ENCODE measurements at places on chromosomes 2 and 18.

- no peak for DNase-seq
Observed at GRCh38 chr2:32711908-32712501, 84.2 kb downstream of the TTC27 start.

DNA sequence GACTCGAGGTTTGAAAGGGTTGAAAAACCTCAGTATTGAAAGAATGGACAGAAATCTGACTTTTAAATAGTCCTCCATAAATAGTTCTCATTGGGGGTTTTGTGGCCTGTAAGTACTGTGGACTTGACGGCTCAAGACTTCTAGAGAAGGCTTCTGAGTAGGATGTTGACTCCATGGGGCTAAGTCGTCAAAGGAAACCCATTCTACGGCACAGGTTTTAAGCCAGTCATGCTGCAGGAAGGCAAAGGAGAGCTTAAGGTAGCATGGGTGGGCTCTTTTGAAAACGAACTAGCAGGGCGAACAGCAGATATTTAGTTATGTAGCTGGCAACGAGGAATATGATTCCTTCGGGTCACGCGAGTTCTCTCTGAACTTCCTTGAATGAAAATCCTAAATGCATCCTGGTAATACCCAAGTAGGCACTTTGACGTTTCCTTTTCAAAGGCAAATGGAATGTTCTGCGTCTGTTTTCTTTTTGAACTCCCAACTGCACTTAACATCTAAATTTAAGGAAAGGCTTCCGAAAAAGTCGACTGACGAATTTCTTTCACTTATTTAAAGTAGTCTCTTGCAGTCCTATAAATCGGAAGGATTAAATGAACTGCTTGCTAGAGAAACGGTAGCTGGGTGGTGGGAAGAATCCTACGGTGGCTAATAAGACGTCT lies 1.1 kb upstream of the NEDD4L start:
- DNase-seq, result no peak

- no peak for DNase-seq
Observed at GRCh38 chr2:198040835-198041234, 236.4 kb downstream of the PLCL1 start.

DNA sequence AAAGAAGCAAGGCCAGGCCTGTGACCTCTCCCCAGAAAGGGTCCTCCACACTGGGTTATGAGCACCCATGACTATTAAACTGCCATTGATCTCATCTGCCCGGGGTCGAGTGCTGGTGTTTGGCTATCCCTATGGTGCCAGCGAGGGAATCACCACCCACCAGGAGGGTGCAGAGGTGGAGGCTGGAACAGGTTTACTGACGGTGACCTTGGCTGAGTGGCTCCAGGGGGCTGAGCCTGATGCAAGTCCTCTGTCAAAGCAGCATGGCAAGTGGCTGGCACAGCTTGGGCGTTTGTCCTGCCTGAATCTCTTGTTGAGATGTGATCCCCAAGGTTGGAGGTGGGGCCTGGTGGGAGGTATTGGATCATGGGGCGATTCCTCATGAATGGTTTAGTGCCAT lies 196.4 kb upstream of the HDAC4 start:
- no peak for DNase-seq

DNA sequence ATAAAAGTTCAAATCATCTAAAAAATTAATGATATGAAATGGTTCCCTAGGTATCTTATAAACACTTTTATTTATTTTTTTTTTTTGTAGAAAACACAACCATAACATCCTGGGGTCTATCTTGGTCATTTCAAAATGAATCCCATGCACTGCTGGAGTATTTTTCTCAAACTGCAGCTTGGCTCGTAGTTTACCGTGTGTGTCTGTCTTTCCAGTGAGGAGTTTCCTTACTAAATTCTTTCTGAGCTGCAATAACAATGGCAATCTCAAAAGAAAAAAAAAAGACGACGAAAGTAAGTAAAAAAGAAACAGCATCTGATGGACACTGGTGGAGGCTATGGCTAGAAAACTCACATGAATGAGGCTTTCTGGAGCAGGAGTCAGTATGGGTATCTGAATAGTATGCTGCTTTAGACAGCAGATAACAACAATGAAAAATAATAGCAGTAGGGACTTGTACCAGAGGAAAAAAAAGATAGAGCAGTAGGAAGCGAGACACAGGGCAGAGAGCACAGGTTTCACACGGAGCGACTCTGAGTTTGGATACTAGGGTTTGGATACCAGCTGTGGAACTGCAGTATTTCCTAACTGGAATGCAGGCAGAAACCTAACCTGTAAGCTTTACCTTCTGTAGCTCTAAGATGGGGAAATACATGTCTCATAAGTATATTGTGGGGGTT lies 43.5 kb downstream of the CALCRL start:
- no peak for DNase-seq

DNA sequence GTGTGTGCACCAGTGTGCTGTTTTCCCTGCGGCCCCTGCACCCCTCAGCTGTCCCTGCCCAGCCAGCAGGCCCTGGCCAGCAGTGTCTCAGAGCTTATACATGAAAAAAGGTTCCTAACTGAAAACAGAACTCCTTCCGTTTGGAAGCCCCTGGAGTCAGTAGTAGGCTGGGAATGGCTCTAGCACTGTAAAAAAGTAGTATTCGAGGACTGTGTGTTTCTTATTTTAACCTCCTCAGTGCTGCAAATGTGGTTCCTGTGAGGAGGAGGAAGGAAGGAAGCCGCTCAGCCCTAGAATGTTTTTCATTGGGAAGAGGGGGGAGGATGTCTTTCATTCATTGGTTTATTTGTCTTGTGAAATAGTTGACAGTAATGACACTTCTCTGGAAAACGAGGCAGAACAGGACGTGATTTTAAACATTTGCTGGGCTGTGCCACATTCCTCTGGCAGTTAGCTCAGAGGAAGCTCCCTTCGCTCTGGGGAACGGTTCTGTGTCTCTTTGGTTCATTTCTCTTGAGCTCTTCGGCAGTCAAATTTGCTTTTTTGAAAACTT lies 103.5 kb downstream of the SPTBN1 start:
- peak; percentile 25 for DNase-seq

GRCh38 chr2:118055512-118056164 lies 32.6 kb upstream of the INSIG2 start:
- no peak for DNase-seq

DNA sequence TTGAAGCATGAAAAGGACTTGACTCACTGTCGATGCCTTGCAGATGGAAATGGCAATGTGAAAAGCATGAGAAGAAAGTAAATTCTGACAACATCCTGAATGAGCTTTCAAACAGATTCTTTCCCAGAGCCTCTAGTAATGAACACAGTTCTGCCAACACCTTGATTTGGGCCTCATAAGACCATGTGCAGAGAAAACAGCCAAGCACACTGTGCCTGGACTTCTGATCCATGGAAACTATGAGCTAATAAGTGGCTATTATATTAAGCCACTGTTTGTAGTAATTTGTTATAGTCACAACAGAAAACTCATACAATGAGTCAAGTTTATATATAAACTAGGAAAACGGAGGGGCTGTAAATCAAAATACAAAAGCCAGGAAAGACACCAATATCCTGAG lies 477.3 kb downstream of the MBD2 start:
- DNase-seq, result no peak

DNA sequence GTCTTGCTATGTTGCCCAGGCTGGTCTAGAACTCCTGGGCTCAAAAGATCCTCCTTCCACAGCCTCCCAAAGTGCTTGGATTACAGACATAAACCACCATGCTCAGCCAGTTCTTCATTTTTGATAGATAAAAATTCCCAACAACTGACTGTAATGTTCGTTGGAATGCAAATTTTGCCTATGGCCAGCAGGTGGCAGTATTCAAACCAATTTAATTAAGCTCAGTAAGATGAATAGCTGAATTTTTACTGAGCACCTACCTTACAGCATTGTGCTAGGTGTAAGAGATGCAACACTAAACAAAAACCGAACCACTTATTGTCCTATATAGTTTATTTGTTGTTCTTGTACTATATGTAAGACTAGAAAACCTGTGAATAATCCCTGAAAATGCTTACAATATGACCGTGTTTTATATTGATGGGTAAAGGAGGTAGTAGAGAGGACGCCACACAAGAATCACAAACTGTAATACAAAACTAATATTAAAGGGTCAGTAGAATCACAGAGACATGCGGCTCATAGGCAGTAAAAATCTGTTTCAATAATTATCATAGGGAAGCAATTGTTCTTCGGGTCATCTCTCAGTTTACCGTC lies 8.2 kb upstream of the TMEM182 start:
- DNase-seq, result peak; percentile 31

DNA sequence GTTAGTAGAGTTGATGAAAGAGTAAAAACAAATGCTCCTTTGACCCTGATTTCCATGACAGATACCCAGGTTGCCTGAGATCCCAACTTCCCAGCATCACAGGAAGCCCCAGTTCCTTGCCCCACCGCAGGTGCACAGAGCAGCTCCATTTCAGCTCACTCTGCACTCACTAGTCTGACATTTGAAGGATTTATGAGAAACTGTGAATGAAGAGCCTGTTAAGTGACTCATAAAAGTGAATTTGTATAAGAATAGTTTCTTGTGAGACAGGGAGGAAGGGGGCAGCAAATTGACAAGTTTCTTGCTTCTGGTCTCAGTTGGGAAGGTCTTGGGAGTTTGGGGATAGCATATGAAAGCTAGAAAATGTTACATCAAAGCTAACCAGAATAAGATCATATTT lies 248.7 kb upstream of the ATP5MC3 start:
- DNase-seq, result no peak

GRCh38 chr2:54523324-54523959 lies 67.3 kb downstream of the SPTBN1 start:
- no peak for DNase-seq

DNA sequence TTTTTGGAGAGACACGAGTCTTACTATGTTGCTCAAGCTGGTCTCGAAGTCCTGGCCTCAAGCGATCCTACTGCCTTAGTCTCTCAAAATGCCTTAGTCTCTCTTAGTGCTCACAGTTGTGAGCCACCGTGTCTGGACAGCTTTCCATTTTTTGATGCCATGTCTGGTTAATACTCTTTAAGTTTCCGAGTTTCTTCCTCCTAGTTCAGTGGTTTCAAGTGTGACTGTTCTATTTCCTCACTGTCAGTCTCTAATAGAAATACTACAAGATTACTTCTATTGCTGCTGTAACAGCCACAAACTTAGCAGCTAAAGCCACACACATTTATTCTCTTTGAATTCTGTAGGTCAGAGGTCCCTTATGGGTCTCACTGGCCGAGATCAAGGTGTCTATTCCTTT lies 125.1 kb upstream of the MGAT5 start:
- no peak for DNase-seq

GRCh38 chr18:74229891-74230290 lies 61.9 kb downstream of the CYB5A start:
- no peak for DNase-seq

DNA sequence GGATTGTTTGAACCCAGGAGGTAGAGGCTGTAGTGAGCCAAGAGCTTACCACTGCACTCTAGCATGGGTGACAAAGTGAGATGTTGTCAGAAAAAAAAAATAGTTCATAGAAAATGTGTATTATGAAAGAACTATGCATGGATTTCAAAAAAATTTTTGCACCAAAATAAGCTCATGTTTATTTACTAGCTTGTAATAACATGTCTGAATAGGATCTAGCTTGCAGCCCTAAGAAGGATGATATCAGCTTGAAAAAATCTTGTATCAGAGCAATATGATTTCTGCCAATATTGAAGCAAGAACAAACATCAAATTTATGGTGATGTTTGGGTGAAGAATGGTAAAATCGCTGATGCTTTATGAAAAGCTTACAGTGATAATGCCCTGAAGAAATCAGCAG lies 97.0 kb upstream of the RFX8 start:
- DNase-seq, result no peak

DNA sequence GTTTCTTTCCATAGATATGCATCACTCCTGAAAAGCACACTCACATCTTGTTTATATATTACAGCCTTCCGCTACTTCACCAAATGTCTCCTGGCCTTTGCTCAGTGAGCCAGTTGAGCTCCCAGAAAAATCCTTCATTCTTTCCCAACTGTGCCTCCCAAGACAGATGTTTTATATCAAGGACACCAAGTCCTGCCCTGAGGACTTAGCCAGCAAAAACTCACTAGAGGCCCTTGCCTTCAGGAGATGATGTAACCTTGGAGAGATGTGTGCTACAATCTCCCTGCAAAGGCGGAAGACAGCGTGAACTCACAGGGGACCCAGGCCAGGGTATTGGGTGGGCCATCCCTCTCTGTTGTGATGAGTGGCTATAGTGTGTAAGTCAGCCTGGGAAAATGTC lies 86.1 kb upstream of the CTAGE1 start:
- no peak for DNase-seq

DNA sequence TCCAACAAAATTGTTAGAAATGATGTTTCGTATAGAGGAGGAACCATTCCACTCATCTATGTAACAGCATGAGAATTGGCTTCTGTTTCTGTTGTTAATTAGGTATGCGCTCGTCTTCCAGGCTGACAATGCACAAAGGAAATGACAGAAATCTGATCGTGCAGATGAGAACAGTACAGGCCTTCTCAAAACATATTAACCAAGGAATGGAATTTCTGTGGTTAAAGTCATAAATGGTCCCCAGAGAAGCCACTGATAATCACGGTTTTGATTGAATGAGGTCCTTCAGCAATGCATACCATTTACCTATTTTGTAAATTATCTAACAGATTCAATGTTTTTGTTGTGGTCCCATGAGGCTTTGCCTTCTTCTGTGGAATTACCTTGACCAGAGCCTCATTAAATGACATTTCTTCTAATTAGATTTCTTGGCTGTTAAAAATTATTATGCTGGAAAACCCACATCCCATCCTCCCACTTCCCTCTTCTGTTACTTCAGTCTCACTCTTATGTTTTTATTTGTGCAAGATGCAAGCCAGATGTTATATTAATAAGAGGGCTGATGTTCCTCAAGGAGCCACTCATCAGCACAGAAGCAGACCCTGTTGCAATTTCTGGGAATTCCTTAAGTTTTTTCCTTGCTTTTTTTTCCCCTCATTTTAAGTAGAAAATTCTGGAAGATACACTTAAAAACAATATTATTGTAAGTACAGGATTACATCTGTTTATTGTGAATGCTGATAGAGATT lies 395.8 kb downstream of the PID1 start:
- DNase-seq, result no peak

DNA sequence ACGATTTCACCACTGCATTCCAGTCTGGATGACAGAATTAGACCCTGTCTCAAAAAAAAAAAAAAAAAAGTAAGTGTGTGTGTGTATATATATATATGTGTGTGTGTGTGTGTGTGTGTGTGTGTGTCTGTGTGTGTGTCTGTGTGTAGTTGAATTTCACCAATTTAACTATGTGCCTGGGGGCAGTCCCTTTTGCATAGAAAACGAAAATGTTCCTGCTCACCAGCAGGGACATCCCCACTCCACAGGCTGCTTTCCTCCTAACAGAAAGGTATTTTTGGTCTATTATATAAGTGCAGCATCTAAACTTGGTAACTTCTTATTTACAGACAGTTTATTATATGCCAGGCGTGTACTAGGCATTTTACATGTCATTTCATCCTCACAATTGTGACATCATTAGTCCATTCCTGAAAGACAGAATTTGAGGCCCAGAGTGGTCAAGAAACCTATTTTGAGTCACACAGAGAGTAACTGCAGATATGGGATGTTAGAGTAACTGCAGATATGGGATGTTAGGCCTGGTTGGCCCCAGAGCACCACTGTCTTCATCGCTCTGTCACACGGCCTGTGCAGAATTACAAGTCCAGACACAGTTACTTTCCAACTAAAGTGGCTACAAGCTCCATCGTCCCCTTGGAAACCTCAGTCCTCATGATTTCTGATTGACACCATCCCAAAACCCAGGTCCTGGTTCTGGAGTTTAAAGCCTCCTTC lies 9.3 kb upstream of the TTL start:
- DNase-seq, result no peak

- DNase-seq, result no peak
Observed at GRCh38 chr18:58443671-58444070, 185.2 kb downstream of the ALPK2 start.
